RCC 7860 (cell line): ENCODE measurements at places on chromosomes 12 and 14.

DNA sequence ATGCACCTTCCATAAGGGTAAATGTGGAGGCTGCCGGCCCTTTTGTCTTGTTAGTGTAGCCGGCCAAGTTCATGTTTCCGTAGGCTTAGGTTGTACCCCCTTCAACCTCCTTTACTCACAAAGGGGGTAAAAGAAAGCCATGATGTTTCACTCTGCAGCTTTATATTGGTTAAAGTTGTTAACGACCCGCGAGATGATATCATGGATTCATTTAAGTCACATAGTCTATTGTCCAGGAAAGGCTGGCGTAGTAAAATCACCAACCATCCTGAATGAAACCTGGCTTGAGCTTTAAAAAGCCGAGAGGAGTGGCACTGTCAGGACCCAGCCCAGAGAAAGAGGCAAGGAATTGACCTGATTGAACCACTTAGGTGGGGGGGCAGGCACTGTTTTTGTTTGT lies 1.3 kb downstream of the UNG start:
- DNase-seq, result no peak

DNA sequence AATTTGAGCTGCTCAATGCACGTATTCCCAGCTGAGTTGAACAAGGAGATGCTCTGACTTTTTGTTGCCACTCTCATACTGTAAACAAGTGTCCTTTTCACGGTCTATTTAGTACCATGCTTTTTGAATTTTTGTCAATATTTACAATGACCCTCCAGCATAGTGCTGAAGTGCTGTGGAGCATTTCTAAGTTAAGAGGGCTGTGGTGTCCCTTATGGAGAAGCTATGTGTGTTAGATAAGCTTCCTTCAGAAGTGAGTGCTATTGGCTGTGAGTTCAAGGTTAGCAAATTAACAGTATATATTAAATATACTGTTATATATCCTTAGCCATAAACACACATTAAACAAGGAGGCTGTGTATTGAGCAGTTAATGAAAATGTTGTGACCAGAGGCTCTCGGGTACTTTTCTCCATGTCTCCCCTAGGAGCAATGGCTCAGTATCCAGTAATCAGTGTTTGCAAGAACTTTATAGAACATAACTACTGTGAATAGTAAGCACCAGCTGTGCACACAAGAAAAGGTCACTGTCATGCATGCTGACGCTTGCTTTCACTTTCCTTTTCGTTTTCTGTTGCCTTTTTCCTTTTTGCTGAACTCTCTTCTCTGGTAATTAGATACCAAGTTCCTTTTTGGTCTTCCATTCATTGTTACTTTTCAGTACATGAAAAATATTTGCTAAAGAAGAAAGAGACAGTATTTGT lies 187.2 kb upstream of the NEDD1 start:
- DNase-seq, result no peak

DNA sequence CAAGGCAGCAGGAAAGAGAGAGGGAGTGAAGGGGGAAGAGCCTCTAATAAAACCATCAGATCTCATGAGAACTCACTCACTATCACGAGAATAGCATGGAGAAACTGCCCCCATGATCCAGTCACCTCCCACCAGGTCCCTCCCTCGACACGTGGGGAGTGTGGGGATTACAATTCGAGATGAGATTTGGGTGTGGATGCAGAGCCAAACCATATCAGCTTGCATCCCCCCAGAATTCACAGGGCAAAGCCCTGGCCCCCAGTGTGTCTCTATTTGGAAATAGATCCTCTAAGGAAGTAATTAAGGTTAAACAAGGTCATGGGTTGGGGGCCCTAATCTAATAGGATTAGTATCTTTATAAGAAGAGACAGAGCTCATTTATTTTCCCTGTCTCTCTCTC lies 56.1 kb upstream of the TCL1A start:
- DNase-seq, result no peak

- peak; percentile 10 for DNase-seq
Observed at GRCh38 chr12:24820872-24821271, 128.0 kb downstream of the BCAT1 start.
